ENCODE measurements at places on chromosomes 1 and 21.

DNA sequence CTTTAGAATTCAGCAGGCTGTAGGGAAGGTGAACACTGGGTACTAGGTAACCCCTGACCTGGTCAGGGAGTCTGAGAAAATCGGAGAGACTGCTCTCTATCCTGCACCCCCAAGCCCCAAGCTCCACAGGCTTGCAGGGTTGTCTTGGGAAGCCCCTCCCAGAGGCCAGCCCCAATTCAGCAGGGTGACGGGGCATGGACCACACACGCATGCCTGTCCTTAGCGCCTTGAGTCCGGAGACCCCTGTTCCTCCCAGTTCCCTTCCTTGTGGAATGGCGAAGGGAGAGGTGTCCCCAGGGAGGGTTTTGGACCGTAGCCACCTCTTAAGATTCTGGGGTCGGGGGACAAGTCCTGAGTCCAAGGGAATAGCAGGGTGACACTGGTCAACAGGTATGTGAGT lies 116.1 kb downstream of the HLCS start:
- DNase-seq, result no peak

DNA sequence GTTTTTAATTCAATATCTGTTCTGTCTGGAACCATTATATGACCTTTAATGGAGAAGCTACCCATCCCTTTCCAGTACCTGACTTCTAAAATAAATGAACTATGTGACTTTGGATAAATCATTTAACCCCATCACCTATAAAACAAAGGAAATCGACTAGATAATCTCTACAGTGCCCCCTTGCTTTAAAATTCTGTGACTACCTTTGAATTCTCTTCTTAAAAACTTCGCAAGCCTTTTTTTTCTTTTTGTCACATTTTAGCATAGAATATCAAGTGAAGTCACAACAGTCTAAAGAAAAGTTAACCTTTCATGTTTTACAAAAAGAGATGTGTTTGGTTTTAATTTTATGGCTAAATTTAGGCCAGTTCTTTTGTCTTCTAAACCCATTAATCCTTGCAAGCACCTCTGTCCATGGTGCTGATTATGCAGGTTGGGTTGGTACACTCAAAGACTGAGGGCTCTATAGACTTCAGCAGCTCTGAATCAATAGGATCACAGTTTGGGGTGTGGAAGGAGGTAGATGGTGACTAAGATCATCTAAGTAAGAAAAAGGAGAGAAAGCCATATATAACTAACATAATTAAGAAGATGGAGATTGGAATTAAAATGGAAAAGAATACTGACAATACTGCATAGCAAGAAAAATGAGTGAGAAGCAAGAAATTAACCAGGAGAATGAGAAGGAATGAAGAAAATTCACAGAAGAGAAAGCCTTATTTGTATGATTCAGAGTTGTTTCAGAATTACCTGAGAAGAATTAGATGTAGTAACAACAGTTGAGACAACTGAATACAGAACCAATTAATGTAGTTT lies 59.2 kb downstream of the TBX15 start:
- peak; percentile 18 for DNase-seq

- DNase-seq, result no peak
Observed at GRCh38 chr1:17104782-17105181, 14.5 kb downstream of the PADI2 start.

DNA sequence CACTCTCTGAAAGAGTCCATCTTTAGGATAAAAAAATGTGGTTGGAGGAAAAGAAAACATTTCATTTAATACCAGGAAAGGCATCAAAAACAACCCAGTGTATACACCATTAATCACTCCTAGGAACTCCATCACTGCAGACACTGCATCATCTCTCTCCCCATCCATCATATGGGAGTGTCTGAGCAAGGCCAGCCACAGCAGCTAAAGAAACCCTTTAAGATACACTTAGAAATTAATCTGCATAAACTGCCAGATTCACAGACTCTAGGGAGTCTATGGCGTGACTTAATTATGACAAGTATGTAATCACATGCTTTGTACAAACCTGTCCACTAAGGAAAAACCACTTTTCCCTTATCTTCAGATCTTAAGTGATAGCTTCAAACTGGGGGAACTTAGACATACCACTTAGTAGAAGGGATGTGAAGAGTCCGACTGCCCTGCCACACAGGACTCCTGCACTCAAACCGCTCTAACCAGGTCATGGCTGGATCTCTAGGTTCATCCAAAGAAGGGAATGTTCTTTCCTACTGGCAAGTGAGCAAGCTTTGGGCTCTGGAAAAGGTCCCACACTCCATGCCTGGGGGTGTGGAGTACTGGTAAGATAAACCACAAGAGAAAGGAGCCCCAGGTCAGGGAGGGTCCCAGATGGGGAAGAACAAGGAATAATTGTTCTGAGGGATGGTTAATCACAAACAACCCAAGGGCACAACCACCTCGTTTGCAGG lies 61.0 kb upstream of the C8B start:
- DNase-seq, result no peak

- peak; percentile 35 for DNase-seq
Observed at GRCh38 chr1:240189386-240189989, 97.8 kb downstream of the FMN2 start.

- DNase-seq, result no peak
Observed at GRCh38 chr1:94327001-94327690, 89.8 kb upstream of the ARHGAP29 start.

GRCh38 chr1:201254625-201255478 lies 28.5 kb upstream of the PKP1 start:
- DNase-seq, result peak; percentile 72

- peak; percentile 23 for DNase-seq
Observed at GRCh38 chr1:153122831-153123421, 9.6 kb upstream of the SPRR2F start.

DNA sequence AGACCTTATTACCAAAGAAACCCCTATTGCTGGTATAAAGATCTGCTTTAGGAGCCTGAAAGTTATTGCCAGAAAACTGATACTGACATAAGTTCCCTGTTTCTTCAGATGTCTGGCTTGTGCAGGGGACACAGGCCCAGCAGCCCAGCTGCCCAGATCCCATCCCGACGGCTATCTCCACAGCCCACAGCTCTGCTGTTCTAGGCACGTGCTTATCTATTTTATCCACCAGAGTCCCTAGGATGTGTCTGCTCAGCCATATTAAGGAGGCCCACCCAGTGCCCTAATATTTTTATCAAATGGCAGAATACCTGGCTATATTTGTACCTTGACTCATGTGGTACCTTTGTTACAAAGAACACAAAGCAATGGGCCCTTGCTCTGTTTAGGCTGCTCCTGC lies 58.9 kb downstream of the DDX20 start:
- peak; percentile 16 for DNase-seq

DNA sequence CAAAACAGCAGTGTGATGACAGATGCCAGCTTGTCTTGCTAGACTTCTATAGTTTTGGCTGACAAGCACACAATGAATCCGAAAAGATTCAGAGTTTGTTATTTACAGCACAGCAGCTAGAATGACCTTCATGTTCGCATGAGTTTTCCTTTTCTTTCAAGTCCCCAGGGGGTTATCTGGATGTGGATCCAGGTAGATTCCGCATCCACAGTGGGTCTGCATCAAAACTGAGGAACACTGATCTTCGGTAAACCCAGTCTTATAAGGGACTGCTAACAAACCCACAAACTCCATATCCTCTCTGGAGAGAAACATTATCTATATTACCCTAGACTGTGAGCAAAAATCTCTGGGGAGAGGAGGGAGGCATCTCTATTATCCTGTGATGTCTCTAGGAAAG lies 69.0 kb upstream of the DEPDC1 start:
- no peak for DNase-seq

DNA sequence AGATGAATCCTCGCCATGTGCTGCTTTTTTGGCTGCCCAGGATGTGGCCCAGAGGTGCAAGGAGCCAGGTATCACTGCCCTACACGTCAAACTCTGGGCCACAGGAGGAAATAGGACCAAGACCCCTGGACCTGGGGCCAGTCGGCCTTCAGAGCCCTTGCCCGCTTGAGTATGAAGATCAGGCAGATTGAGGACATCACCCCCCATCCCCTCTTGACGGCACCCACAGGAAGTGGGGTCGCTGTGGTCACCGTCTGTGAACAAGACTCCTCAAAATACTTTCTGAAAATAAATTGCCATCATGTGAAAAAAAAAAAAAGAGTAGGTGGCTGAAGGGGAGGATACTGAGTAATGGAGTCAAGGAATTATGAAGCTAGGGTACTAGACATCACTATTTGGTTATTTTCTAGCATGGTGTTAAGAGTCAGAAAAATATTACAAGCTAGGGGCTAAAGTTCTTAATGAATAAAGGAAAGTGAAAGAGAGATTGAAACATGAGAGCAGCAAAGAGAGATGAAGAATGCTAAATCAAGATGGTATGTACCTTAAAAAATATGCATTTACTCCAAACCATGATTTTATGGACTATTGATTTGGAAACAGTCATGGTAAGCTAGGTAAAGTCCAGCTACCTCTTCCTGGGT lies 84.9 kb downstream of the CLEC20A start:
- no peak for DNase-seq

- DNase-seq, result no peak
Observed at GRCh38 chr1:108699375-108700332, 7.5 kb downstream of the PRPF38B start.

GRCh38 chr1:234372011-234372757 lies 1.1 kb upstream of the COA6 start:
- no peak for DNase-seq

DNA sequence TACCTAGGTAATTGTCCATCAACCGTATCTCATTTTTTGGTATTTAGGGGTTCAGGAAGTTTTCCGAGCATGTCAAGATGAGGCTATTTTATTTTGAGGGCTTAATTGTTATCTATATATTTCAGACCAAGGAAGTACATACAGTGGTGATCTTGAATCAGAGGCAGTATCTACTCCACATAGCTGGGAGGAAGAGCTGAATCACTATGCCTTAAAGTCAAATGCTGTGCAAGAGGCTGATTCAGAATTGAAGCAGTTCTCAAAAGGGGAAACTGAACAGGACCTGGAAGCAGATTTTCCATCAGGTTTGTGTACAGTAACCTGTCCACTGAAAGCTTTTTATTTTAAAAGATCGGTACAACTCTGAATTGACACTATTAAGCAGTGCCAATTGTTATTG lies 130.2 kb downstream of the ZMYM4 start:
- DNase-seq, result no peak

DNA sequence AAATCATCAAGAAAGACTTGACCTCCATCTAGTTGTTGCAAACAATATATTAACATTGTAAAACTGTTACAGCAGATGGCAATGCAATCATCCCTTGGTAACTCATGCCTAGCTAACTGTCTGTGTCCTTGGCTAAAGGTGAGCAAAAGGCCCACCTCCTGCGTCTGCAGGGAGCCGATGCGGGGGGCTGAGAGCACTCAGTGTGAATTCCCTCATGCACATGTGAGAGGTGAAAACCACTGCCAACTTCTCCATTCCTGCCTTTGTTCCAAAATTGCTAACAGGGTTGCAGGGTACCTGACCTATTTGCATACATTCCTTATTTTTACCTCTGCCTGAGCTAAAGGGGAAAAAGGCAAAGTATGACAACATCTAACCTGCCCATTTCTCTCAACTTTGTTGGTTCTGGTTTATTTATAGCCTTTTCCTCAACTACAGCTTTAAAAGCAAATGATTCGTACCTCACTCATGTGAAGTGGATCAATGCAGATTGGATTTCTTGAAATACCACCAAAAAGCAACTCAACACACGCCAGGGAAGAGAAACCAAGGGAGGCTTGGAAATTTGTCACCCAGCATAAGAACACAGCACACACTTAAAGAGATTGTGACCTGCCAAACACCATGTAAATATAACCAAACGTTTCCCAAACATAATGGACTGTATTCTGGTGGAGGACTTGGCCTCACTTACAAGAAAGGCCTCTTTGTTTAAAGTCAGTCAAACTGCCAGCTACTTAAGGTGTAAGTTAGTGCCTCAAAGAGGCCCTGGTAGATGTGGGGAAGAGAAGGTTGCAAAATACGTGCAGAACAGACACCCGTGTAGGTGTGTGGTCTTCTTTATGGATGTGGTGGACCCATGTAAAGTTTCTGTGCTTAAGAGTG lies 651.0 kb downstream of the SMYD3 start:
- no peak for DNase-seq

- DNase-seq, result no peak
Observed at GRCh38 chr1:24528744-24529143, 26.1 kb downstream of the RCAN3 start.

GRCh38 chr1:183810121-183810520 lies 5.2 kb downstream of the RGL1 start:
- DNase-seq, result no peak

DNA sequence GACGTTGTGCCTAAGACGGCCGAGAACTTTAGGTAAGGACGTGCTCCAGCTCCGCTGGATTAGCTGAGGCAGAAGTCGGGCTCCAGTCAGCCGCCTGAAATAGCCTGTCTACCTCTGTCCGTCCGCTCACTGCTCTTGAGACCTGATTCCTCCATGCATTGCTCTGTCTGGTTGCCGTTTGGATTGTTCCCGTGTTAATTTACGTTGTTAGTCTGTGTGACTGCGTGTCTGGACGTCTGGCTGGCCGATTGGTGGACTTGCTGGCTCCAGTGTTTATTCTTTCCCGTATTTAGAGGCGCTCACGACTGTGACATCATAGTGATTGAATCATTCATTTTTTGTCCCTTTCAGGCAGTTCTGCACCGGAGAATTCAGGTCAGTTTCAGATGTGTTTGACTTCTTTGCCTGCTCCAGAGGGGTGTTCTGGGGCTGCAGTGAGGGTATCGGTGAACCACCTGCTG lies 684 bp downstream of the PPIH start:
- no peak for DNase-seq

DNA sequence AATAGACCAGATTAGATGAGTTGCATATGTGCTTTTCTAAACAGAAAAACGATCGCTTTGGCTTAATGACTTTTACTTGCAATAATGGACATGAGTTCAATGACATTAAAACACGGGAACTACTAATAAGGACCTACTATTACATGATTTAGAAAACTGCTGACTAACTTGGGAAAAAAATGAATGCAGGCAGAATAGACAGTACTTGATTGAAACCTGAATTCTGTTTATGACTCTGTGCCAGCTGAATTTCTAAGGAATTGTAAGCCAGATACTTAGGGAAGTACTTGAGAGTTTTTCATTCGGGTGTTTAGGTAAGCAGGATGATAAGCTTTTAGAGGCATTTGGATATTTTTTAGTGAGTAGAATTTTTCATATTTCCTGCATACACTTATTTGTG lies 12.0 kb downstream of the ADGRL2 start:
- no peak for DNase-seq

DNA sequence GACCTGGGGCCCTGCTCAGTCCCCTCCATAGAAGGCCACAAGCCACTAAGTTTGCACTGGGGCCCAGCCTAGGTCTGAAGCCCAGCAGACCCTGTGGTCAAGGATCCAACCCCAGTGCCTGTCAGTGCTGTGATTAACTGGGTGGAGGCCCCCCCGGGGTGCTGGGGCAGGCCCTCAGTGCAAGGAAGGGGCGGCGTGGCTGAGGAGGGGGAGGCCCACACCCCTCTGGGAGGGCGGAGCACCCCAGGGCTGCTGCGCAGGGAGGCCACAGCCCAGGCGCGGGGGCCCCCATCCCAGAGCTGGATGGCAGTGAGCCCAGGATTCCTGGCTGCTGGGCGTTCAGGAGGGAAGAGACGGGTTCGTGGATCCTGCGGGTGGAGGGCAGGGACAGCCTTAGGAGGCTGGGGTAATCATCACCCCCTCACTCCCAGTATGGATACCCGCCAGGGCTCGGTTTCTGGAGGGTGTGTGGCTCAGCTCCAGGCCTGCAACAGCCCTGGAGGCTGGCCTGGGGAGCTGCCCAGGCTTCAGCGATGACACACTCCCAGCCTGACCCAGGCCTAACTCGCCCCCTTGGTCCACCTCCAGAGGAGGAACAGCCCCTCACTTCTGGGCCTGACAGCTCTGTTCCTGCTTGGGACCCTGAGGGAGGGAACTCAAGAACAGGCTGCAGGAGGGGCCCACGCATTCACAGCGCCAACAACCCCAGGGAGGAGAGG lies 890 bp downstream of the GJC2 start:
- DNase-seq, result peak; percentile 50
